ENCODE measurements at places on chromosomes 4 and X. TPM values are rescaled to one million over a fixed set of nuclear protein-coding genes. Genes with fewer than 3 reads are reported as not detected.
A peak's percentile ranks its signal among the peaks of the same experiment; 100 is the strongest.

- H3K4me1 ChIP-seq, result no peaks in the 10 kb centered on the region
- H3K4me3 ChIP-seq, result no peak overlapping the region
- H3K36me3 ChIP-seq, result no peaks in the 10 kb centered on the region
- DNase-seq, result no peak
Measured at GRCh38 chr4:38785901-38786402, 3.2 kb upstream of the TLR10 start.

- no peaks in the 10 kb centered on the region for H3K36me3 ChIP-seq
- H3K4me3 ChIP-seq, result no peak overlapping the region
- H3K27me3 ChIP-seq, result no peaks in the 10 kb centered on the region
- H3K4me1 ChIP-seq, result peaks cover 16% of the 10 kb centered on the region
- DNase-seq, result peak; percentile 24
Measured at GRCh38 chr4:16846540-16847117, 51.8 kb downstream of the LDB2 start.

DNA sequence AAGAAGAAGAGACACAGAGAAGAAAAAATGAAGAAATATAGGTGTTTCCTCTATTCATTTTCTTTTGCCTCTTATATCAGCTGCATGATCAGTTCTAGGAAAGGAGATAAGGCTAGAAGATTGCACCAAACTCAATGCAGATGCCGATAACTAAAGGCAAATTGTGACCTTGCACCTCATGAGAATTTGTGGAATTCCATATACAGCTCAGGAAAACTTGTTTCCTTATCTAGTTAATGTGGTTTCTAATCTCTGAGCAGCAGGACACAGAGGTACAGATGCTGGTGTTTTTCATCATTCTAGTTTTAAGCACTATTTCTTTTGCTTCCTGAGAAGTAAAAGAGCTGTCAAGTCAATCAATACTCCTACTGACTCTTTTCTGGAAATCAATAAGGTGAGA, 104.6 kb upstream of the NWD2 start:
- H3K4me3 ChIP-seq, result no peak overlapping the region
- no peaks in the 10 kb centered on the region for H3K27me3 ChIP-seq
- H3K4me1 ChIP-seq, result no peaks in the 10 kb centered on the region
- no peak overlapping the region for H3K27ac ChIP-seq
- no peaks in the 10 kb centered on the region for H3K36me3 ChIP-seq
- no peak for DNase-seq

DNA sequence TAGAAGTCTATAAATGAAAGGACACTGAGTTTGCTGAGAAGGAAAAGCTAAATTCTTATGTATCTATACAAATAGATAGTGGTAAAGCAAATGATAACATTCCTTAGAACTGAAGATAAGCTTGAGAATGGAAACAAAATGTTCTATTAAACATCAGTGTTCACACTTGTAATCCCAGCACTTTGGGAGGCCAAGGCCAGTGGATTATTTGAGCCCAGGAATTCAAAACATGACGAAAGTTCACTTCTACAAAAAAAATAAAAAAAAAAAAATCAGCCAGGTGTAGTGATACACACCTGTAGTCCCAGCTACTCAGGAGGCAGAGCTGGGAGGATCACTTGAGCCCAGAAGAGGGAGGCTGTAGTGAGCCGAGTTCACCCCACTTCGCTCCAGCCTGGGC, 199.8 kb downstream of the COMMD8 start:
- no peaks in the 10 kb centered on the region for H3K4me1 ChIP-seq
- no peak overlapping the region for H3K27ac ChIP-seq
- no peak overlapping the region for H3K4me3 ChIP-seq
- H3K27me3 ChIP-seq, result no peaks in the 10 kb centered on the region
- no peak for DNase-seq

DNA sequence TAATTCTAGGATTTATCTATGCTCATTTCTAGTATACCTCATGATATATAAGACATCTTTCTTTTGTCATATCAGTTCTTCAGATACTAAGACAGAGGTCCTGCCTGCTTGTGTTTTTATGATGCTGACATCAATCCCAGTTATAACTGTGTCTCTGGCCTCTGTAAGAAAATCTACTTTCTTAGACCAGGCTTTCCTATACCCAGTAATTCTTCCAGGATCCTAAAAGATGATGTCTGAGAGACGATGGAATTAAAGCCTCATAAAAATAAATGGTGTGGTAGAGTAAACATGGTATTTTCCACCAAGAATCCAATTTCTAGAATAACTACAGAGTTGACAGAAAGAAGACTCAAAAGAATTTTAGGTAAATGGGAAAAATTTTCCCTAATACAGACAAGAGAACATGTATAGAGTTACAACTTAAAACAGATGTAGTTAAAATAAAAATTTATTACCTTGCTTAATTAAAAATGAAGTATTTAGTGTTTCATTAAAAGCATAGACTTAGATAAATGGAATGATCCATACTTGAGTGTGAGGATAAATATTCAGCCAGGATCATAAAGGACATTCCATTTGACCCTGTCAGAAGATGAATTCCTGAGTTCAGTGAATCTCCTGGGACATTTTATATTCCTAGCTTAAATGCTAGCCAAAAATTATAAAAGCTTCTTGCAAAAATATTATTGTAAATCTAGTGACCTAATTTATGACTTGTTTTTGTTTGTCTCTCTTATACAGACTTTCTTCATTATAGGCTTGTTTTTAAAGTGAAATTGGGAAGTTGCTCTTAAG, 137.4 kb downstream of the PDLIM5 start:
- H3K27ac ChIP-seq, result no peak overlapping the region
- no peaks in the 10 kb centered on the region for H3K27me3 ChIP-seq
- DNase-seq, result no peak

DNA sequence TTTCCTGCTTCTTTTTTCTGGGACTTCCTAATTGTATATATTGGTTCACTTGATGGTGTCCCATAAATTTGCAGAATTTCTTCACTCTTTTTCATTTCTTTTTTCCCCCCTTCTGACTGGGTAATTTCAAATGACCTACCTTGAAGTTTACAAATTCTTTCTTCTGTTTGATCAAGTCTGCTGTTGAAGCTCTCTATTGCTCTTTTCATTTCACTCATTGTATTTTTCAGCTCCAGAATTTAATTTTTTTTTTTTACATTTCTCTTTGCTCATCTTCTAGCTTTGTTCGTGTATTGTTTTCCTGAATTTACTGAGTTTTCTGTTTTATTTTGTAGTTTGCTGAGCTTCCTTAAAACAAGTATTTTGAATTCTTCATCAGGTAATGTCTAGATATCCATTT, 61.7 kb upstream of the SRD5A3 start:
- no peak overlapping the region for H3K4me3 ChIP-seq
- no peaks in the 10 kb centered on the region for H3K36me3 ChIP-seq
- H3K4me1 ChIP-seq, result no peaks in the 10 kb centered on the region
- H3K27me3 ChIP-seq, result no peaks in the 10 kb centered on the region
- DNase-seq, result no peak
- no peak overlapping the region for H3K27ac ChIP-seq

DNA sequence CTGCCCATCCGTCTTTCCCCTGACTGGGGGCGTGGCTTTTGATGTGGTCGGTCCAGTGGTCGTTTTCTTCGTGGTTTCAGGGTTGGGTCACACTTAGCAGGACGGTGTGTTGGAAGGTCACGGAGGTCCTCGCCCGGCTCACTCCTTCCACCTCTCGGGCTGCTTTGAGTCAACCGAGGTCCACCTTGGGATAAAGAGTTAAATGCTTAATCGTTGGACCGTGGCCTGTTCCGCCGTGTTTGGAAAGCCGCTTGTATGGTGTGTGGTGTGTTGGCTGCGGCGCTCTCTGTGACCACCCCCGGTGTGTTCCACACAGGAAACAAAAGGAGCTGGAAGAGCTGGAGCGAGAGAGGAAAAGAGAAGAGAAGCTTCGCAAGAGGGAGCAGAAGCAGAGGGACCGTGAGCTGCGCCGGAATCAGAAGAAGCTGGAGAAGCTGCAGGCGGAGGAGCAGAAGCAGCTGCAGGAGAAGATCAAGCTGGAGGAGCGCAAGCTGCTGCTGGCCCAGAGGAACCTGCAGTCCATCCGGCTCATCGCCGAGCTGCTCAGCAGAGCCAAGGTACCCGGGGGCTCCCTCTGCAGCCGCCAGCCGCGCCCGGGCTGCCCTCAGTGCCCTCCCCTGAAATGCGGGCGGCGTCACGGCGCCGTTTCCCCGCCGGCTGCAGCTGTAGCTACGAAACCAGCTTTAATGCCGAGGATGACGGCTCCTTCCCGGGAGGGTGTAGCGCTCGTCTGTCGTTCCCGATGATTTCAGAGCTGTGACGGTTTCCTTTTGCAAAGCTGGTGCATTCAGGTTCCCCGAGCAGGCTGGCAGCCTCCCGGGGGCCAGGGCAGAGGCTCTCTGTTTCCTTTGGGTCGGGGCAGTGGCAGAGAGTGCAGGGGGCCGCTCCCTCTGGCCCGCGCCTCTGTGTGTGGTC, 7.7 kb downstream of the AKAP17A start:
- no peak overlapping the region for H3K4me3 ChIP-seq
- no peak for DNase-seq
- no peaks in the 10 kb centered on the region for H3K4me1 ChIP-seq
- no peaks in the 10 kb centered on the region for H3K27me3 ChIP-seq
- H3K36me3 ChIP-seq, result peaks cover 10% of the 10 kb centered on the region
- no peak overlapping the region for H3K27ac ChIP-seq

DNA sequence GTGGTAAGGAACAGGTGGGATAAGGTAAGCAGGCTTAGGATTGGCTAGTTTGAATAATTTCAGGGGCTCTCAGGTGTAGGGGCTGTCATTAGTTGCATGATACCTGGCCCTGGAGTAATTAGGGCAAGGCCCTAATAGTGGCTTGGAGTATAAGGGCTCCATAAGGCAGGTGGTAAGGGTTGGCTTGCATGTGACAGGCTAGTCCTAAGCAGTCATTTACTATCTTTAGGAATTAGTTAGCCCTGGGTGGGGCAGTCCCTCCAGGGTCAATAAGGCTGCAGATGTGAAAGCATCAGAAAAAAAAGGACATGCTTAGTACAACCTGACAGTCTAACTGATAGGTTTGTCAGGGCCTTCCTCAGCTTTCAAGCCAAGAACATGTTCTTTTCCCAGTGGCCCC, 7.8 kb upstream of the TMPRSS11D start:
- H3K36me3 ChIP-seq, result no peaks in the 10 kb centered on the region
- no peak overlapping the region for H3K27ac ChIP-seq
- no peaks in the 10 kb centered on the region for H3K27me3 ChIP-seq
- no peak overlapping the region for H3K4me3 ChIP-seq
- no peak for DNase-seq

DNA sequence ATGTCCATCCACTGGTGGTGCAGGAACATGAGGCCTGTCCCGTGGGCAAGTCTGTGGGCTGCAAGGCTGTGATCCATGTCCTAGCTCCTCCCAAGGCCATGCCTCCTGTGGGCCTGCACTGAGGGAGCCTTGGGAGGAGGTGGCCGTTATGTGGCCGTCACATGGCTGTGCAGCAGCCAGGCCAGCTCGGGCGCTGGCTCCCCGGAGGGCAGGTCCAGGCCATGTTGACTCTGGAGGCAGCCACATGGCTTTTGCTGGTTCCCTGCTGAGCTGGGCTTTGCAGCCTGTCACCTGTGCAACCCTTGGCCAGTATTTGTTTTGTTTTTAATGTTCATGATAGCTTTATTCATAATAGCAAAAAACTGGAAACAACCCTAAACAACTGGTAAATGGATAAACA, 13.3 kb downstream of the ADRA2C start:
- no peak for DNase-seq
- H3K4me1 ChIP-seq, result no peaks in the 10 kb centered on the region

- no peaks in the 10 kb centered on the region for H3K4me1 ChIP-seq
- H3K27me3 ChIP-seq, result no peaks in the 10 kb centered on the region
- no peak overlapping the region for H3K27ac ChIP-seq
Measured at GRCh38 chr4:81118086-81118485, 87.6 kb downstream of the BMP3 start.

GRCh38 chr4:123783921-123784320, 387.3 kb downstream of the SPRY1 start:
- H3K4me3 ChIP-seq, result no peak overlapping the region
- no peak overlapping the region for H3K27ac ChIP-seq
- no peaks in the 10 kb centered on the region for H3K36me3 ChIP-seq
- DNase-seq, result no peak
- H3K4me1 ChIP-seq, result peaks cover 29% of the 10 kb centered on the region

- H3K4me3 ChIP-seq, result no peak overlapping the region
- H3K4me1 ChIP-seq, result no peaks in the 10 kb centered on the region
Measured at GRCh38 chr4:17328141-17328815, 183.6 kb downstream of the QDPR start.

DNA sequence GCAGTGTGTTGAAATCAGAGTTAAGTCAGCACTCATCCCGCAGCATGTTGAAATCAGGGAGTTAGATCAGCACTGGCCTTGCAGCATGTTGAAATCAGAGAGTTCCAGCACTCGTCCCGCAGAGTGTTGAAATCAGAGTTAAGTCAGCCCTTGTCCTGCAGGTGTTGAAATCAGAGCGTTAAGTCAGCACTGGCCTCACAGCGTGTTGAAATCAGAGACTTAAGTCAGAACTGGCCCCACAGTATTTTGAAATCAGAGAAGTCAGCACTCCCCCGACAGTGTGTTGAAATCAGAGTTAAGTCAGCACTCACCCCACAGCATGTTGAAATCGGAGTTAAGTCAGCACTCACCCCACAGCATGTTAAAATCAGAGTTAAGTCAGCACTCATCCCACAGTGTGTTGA, 10.9 kb upstream of the UVSSA start:
- no peak overlapping the region for H3K27ac ChIP-seq
- no peak overlapping the region for H3K4me3 ChIP-seq
- no peaks in the 10 kb centered on the region for H3K36me3 ChIP-seq
- no peaks in the 10 kb centered on the region for H3K27me3 ChIP-seq
- H3K4me1 ChIP-seq, result no peaks in the 10 kb centered on the region

DNA sequence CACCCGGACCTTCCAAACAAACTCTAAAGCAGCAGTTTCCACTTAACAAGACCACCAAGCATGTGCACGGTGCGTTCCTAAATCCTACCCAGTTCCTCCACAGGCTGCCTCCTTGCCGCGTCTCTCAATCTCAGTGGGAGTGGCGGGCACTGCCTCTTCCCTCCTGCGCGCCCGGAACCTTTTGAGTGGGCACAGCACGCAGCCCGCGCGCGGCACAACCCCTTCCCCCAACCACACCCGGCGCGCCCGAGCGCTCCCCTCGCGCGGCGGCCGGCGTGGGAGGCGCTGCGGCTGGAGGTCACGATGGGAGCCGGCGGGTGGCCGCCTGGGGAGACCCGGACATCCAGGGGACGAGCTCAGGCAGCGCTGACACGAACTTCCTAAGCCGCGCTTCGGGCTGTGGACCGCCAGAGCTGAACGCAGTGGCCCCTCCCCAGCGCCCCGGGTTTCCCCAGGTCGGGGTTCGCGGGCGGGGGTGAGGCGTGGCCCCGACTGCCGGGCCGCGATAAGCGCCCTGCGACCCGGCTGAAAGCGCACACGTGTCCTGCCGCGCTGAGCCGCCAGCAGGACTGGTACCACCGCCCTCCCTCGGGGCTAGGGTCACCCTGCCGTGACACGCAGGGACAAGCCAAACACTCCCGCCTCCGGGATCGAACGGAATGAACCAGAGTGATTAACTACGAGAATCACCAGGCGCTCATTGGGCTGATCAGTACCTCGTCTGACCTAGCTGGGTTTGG, at the start of gene ABCG2:
TSS of gene ABCG2 (minus strand) at position 151 of the 740 bp plus-strand sequence. CDS start 18,644 bp downstream, outside the sequence.
- no peak within 1 kb of the TSS for H3K27ac ChIP-seq
- H3K36me3 ChIP-seq, result no peaks in the 10 kb centered on the region
- H3K4me1 ChIP-seq, result peaks cover 14% of the 10 kb centered on the region
- DNase-seq, result peak; percentile 72
- H3K4me3 ChIP-seq, result peak within 1 kb of the TSS; percentile 59

GRCh38 chr4:163535657-163536056, 41.2 kb downstream of the TMA16 start:
- peaks cover 7% of the 10 kb centered on the region for H3K36me3 ChIP-seq
- DNase-seq, result no peak
- H3K4me1 ChIP-seq, result peaks cover 8% of the 10 kb centered on the region
- no peak overlapping the region for H3K4me3 ChIP-seq
- no peaks in the 10 kb centered on the region for H3K27me3 ChIP-seq
- no peak overlapping the region for H3K27ac ChIP-seq

Gene RASL11B
- 6.8 TPM for total RNA-seq

Gene OTUD6A
- not detected for total RNA-seq

Gene PPARGC1A
- 1.7 TPM for total RNA-seq

Gene SOWAHB
- total RNA-seq, result 0.06 TPM

Gene PABPC5
- total RNA-seq, result 5.0 TPM

Gene AFM
- not detected for total RNA-seq
